DMS 273 treated with DMSO at 0.1 percent for 48 hours (cell line): ENCODE measurements at places on chromosomes 2 and 18.

- DNase-seq, result peak; percentile 37
Measured at GRCh38 chr2:232286001-232286868, 92.3 kb upstream of the ALPP start.

DNA sequence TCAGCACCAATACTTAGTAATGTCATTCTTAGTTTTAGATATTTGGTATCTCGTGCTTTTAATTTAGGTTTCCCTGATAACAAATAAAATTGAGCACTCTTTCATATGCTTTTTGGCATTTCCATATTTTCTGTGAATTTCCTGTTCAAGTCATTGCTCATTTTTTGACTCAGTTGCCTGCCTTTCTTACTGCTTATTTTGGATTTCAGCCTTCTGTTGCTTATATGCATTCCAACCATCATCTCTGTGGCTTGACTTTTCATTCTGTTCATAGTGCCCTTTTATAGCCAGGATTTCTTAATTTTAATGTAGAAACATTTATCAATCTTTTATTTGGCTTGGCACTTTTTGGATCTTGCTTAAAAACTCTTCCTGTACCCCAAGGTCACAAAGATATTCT, 14.5 kb upstream of the KIF3C start:
- DNase-seq, result no peak

DNA sequence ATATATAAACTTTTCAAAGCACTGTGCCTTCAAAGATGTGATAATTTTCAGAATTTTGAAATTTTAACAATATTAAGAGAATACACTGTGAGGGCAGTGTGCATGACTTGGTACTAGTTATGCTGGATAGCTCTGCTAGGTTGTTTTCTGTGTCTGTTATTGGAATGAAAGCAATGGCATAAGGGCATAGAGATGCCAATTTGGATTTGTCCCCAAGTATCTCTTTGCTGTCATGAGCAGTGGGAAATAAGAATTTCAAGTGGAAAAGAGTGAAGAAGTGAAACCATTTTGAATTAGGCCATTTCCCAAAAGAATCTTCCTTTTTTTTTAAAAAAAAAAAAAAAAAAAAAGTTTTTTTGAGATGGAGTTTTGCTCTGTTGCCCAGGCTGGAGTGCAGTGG, 76.8 kb downstream of the SLC39A10 start:
- no peak for DNase-seq

DNA sequence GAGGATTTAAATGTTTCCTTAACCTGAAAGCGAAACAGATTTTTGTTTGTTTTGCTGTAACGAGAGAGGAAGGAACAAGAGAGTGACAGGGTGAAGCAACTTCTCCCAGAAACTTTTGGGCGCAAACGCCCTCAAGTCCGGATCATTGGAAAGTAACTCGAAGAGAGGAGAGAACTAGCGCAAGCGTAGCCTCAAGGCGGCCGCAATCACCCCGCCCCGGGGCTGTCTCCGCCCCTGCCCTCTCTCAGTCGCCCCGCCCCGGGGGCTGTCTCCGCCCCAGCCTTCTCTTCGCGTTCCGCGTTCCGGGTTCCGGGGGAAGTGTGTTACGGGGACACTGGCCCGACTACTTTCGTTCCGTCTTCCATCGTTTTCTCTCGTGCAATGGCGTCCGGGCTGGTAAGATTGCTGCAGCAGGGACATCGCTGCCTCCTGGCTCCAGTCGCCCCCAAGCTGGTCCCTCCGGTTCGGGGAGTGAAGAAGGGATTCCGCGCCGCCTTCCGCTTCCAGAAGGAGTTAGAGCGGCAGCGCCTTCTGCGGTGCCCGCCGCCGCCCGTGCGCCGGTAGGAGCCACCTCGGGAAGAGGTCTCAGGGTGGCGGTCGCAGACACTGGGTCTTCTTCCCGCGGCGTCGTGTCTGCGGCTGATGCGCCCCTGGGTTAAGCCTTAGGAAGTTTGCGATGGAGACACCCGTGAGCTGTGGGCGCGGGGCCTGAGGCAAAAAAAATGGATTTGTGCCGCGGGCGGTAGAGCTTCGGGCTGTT, at the start of gene MRPL44:
MRPL44 (plus strand) TSS at position 372 of the 760 bp plus-strand sequence; CDS start at position 382, 10 bp downstream.
- peak; percentile 77 for DNase-seq

GRCh38 chr2:195498839-195499490, 158.1 kb upstream of the SLC39A10 start:
- DNase-seq, result no peak
